Naive thymus-derived CD4-positive, alpha-beta T cell (primary cell): ENCODE measurements at places on chromosomes 12 and 14. TPM values are rescaled to one million over a fixed set of nuclear protein-coding genes. Genes with fewer than 3 reads are reported as not detected.

- no peak for DNase-seq
Observed at GRCh38 chr12:49092816-49093406, 1.7 kb downstream of the DHH start.

- DNase-seq: peak; percentile 16
Observed at GRCh38 chr14:99481745-99482099, 513 bp downstream of the CCNK start.

The GPX2 gene
- not detected for polyA plus RNA-seq

The TBC1D30 gene
- 0.52 TPM for polyA plus RNA-seq

GRCh38 chr14:73014105-73014504 is 12.8 kb downstream of the ZFYVE1 start:
- DNase-seq: no peak

The EML1 gene
- not detected for polyA plus RNA-seq

DNA sequence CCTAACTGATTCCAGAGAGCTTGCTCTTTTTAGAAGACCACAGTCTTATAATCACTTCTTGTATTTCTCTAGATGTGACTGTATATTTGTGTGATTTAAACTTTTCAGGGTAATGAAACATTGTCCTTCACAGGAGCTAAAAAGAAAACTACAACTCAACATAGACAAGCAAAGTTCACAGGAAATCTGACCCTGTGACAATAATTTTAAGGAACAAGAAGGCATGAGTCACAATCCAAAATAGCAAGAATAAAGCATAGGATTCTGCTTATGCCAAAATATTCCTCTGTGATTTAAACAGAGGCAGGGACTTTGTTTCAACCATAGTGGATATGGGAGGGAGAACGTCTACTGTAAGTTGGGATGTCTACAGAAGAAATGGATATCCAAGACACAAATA is 44.3 kb downstream of the GPR65 start:
- DNase-seq: no peak

GRCh38 chr12:29783773-29784666 is at the start of gene TMTC1:
TMTC1 (minus strand) TSS chr12:29783942; CDS start chr12:29783751, 191 bp downstream.
- no peak for DNase-seq

The HAL gene
- not detected for polyA plus RNA-seq

DNA sequence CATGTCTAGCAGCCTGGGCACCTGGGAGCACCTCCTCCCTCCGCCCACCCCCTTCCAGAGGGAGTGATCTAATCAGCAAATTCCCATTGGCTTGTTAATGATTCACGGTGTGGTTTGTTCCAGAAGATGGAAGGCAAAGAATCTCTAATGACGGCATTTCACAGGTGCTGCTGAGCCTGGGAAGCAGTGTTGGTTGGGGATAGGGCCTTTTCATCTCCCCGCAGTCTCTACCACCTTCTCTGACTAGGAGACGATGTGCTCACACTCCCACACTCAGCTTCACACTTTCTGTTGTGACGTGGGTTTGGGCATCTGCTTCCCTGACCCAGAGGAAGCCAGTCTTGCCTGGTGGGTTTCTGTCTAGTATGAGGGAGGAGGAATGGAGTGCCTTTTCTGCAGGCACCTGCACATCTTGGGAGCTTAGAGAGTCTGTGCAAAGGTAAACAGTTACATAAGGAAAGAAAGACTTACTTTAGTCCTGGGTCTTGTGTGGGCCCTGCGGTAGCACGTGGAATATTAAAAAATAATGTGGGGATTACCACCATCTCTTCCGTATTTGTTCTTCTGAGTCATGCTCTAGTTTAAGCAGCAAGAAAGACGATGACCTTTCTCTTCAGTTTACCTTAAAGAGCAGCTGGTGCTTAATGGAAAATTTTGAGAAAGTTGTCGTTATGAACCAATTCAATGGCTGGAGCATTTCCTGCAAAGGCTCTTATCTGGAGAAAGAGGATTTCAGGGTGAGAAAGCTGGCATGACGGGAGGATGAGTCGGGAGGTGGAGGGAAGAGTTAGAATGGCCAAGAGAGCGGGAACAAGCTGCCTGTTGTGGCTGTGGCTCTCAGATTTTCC is 70.6 kb upstream of the ARHGAP5 start:
- DNase-seq: no peak

DNA sequence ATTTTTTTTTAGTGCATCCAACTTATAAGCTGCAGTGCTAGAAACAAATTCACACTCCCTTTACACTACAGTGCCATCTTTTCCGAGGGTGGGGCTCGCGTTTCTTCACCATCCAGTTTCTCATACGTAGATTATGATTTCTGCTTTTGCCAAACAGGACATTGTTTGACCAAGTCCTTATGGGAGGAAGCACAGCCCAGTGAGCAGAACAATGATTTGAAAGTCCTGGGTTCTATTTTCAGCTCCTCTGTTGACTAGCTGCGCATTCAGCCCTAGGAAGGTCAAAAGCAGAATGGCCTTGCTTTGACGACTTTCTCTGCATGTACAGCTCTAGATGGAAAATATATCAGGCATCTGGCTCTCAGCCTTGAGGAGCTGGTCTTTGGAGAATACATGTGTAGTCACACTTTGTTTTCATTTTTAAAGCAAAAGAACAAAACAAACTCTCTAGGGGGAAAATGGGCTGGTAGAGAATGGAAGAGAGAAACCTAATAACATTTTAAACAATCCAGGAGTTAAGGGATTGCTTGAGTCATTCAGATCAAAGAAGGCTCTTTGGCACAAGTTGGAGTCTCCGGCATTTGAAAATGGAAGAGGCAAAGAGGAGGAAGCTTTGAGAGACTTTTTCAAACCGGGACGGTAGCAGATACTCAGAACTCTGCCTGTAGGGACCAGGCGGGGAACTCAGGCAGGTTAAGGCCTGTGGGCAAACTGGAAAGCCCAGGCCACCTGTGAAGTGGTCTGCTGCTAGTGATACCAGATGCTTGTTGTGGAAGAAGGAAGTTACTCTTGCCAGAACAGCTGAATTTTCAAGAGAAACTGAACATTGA is 257.3 kb upstream of the PLEKHG7 start:
- DNase-seq: no peak

- no peak for DNase-seq
Observed at GRCh38 chr12:109550281-109550680, 23.0 kb downstream of the MMAB start.

The GLS2 gene
- 6.8 TPM for polyA plus RNA-seq

The ARHGEF25 gene
- polyA plus RNA-seq: not detected

DNA sequence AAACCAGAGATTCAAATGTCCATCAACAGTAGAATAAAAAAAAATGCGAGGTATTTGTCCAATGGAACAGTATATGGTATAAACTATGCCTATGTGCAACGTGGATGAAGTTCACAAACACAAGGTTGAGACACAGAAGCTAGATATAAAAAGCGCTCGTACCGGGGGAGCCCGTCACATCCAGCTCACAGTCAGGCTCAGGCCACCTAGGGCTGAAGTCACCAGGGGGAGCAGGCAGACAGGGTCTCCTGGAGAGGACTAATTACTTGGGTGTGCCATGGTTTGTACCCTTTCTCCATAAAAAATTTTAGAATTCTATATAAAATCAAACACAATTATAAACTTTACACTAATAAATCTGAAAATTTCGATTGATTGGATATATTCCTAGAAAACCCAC is 13.6 kb downstream of the AHNAK2 start:
- no peak for DNase-seq

GRCh38 chr12:98549371-98550110 is 34.2 kb downstream of the TMPO start:
- DNase-seq: no peak

DNA sequence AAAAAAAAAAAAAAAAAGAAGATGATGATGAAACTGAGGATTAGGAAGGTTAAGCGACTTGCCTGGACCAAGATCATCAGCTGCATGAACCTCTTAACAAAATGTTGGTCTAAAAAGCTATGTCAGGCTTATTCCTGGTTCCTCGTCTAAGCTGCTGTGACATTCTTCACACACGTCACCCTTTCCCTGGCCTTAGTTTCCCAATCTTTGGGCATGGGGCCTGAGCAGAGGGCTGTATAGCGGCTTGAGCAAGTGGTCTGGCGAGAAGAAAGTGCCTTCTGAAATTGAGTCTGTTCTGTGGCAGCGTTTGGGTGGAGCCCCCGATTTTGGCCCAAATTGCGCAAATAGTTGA is 58.7 kb upstream of the CCND2 start:
- DNase-seq: no peak

The PRICKLE1 gene
- not detected for polyA plus RNA-seq

- DNase-seq: no peak
Observed at GRCh38 chr14:36756226-36756625, 94.6 kb downstream of the PAX9 start.

The SCARB1 gene
- 2.2 TPM for polyA plus RNA-seq

The NT5DC3 gene
- polyA plus RNA-seq: 1.6 TPM

The ENDOU gene
- polyA plus RNA-seq: not detected

GRCh38 chr12:49212572-49212971 is 23.7 kb upstream of the TUBA1A start:
- DNase-seq: no peak

The AKAP5 gene
- polyA plus RNA-seq: not detected

GRCh38 chr14:97217111-97217885 is 420.1 kb downstream of the VRK1 start:
- DNase-seq: no peak

The TSHR gene
- polyA plus RNA-seq: not detected

- DNase-seq: no peak
Observed at GRCh38 chr12:40942326-40942725, 245.8 kb upstream of the PDZRN4 start.

The MYO1H gene
- polyA plus RNA-seq: not detected

DNA sequence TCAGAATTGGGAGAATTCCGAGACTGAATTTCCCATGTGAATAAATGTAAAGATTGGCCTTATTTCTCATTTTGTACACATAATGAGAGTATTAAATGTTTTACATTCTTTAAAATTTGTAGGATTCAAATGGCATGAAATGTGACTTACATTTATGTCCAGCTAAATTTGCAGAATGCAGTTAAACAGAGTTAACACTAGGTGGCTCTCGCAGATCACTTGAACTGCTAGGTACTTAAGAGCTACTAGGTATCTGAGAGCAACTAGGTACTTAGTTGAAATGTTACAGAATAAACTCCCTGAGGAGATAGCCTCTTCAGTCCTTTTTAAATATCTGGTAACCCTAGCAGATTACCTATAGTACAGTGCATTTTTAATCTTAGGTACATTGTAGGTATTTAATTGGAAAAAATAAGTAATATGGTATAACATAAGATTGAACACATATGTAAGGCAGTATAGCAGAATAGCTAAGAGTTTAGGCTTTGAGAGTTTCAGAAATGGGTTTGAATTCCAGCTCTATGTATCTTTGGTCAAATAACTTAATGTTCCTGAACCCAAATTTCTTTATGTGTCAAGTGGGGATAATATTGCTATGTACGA is 73.8 kb downstream of the KIAA0586 start:
- DNase-seq: no peak

- DNase-seq: no peak
Observed at GRCh38 chr12:17097674-17098073, 491.7 kb upstream of the LMO3 start.

The PLD4 gene
- polyA plus RNA-seq: 0.35 TPM

DNA sequence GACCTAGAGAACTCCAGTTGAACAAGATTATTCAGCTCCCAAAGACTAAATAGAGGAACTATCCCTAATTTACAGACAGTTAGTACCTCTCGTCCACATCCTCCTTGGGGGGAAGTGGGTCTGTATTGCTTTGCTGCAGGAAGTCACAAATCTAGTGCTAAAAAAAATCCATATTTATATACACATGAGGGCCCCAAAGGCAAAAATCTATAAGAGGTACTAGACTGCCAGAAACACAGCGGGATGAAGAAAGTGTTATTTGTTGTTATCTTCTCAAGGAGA is 190.1 kb downstream of the TTC8 start:
- DNase-seq: no peak

The MSI1 gene
- polyA plus RNA-seq: not detected

DNA sequence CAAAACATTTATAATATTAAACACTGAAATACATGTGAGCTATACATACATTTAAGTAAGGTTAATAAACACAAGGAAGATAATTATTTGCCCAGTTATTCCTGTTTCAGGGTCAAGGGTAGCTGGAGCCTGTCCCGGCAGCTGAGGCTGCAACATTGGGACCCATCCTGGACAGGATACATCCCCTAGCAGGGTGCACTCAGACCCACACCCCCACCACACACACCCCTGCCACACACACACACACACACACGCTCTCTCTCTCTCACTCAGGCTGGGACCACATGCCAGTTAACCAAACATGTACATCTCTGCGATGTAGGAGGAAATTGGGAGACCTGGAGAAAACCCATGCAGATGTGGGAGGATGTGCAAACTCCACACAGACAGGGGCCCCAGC is 112.6 kb upstream of the TMCC3 start:
- no peak for DNase-seq

The ADGRD1 gene
- not detected for polyA plus RNA-seq

The SERPINA10 gene
- not detected for polyA plus RNA-seq

DNA sequence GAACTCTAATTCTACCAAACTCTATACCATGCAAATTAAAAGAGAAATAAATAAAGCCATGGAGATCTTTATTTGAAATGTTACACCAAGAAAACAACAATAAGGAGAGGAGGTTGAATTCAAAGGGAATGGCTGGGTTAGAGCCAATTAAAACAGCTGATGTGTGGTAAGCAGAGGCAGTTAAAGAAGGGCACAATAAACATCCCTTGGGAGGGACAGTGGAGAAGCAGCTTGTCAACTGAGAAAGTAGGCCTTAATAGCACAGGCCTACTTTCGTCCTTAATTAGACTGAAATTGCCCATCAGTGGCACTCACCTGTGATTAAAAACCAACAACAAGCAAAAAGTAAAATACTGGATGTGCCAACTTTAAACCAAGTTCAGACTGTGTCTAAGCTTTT is 16.3 kb upstream of the NAV3 start:
- no peak for DNase-seq

DNA sequence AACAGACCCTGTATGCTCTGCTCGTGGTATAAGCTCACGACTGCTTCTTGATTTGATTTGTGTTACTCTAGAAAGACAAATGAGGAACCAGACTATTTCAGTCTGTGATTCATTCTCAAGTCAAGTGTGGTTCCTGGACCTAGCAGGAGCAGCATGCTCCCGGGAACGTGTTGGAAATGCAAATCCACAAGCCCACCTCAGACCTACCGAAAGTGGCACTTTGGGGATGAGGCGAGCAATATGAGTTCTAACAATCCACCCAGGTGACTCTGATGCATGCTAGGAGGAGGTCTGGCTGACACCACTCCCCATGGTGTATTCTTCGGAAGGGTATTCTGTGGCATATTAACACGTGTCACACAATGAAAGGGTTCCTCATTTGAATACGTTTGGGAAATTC is 59.5 kb upstream of the TMX1 start:
- DNase-seq: no peak

DNA sequence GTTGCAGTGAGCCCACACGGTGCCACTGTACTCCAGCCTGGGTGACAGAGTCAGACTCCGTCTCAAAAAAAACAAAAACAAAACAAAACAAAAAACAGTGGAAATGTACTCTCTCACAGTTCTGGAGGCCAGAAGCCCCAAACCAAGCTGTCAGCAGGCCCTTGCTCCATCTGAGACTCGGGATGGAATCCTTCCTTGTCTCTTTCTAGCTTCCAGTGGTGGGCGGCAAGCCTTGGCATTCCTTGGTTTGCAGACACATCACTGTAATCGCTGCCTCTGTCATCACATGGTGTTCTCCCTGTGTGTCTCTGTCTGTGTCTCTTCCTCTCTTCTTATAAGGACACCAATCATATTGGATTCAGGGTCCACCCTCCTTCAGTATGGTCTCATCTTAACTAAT is 6.4 kb downstream of the TNS2 start:
- DNase-seq: no peak

- no peak for DNase-seq
Observed at GRCh38 chr12:47807338-47807737, 12.4 kb downstream of the HDAC7 start.

GRCh38 chr12:8058506-8058905 is 7.7 kb downstream of the C3AR1 start:
- no peak for DNase-seq

GRCh38 chr12:83537428-83538053 is 850.8 kb downstream of the TMTC2 start:
- DNase-seq: no peak
